ENCODE measurements at places on chromosomes 1 and 21.

- DNase-seq: no peak
- no peaks in the 10 kb centered on the region for H3K36me3 ChIP-seq
- no peaks in the 10 kb centered on the region for H3K27me3 ChIP-seq
- H3K4me1 ChIP-seq: no peaks in the 10 kb centered on the region
- H3K27ac ChIP-seq: no peak overlapping the region
- no peak overlapping the region for H3K4me3 ChIP-seq
Measured at GRCh38 chr1:170273291-170274130, 127.8 kb downstream of the NTMT2 start.

DNA sequence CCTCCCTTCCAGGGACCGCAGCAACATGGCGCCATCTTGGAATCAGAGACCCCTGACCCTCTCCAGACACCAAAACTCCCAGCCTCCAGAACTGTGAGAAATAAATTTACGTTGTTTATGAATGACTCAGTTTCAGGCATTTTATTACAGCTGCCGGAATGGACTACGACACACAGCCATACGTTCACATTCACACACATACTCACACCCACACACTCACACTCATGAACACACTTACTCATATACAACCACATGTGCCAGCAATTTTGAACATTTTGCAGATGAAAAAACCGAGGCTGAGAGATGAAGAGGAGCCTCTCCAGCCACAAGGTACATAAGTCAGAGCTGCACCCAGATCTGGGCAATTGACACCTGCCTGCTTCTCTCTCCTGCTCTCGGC lies 151.0 kb upstream of the RAB4A start:
- H3K4me3 ChIP-seq: no peak overlapping the region
- no peaks in the 10 kb centered on the region for H3K36me3 ChIP-seq
- H3K27me3 ChIP-seq: no peaks in the 10 kb centered on the region
- no peak for DNase-seq
- no peak overlapping the region for H3K27ac ChIP-seq

- H3K27me3 ChIP-seq: no peaks in the 10 kb centered on the region
- no peak overlapping the region for H3K27ac ChIP-seq
- H3K36me3 ChIP-seq: no peaks in the 10 kb centered on the region
Measured at GRCh38 chr1:184078564-184079249, 27.2 kb downstream of the TSEN15 start.

- H3K27ac ChIP-seq: no peak overlapping the region
- no peaks in the 10 kb centered on the region for H3K36me3 ChIP-seq
- no peak overlapping the region for H3K4me3 ChIP-seq
- H3K27me3 ChIP-seq: no peaks in the 10 kb centered on the region
Measured at GRCh38 chr21:37562920-37563640, 196.5 kb downstream of the DYRK1A start.

DNA sequence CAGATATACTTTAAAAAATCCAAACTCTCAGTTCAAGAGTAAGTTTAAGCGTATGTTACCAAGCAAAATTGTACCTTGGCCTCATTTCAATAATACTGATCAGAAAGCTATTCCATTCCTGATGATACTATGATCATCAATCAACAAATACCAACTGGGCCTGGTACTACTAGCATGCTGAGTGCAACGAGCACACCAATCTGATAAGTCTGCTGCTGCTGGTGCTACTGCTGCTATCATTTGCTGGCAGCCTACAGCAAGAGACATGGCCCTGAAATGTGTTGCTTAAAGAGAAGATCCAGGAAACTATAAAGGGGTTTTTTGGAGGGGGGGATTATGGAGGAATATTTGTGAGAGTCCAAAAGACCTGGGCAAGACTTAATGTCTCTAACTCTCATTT lies 39.7 kb downstream of the NME7 start:
- H3K36me3 ChIP-seq: no peaks in the 10 kb centered on the region
- no peak for DNase-seq
- H3K27ac ChIP-seq: no peak overlapping the region

DNA sequence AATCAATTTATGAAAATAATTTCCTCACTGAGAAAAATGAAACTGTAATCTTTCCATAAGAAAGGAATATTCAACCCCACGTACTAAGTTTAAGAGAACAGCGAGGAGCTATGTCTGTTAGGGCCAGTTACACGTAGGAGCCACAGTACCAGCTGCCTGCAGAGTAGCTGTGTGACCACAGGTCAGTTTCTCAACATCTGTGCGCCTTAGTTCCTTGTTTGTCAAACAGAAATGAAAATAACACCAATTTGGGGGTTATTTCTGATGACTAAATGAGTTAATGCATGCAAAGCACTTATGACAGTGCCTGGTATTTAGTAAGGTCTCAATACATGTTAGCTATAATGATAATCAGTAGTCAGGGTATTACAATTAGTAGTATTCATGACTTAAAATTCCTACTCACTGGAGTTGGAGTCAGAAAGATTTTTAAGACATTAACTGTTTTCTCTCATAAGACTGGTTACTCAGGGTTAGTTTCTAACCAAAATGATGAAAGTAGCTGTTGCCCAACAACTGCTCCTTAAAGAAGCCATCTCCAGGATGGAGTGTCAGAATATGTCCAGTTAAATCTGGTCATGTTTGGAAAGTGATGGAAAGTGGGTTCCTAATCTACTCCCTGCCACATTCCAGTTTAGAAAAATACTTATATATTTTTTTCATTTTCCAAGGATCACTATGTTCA lies 85.8 kb upstream of the ZNF648 start:
- no peak overlapping the region for H3K4me3 ChIP-seq
- H3K36me3 ChIP-seq: no peaks in the 10 kb centered on the region
- no peak overlapping the region for H3K27ac ChIP-seq
- H3K4me1 ChIP-seq: peaks cover 3% of the 10 kb centered on the region

- DNase-seq: no peak
- no peaks in the 10 kb centered on the region for H3K36me3 ChIP-seq
- peaks cover 14% of the 10 kb centered on the region for H3K4me1 ChIP-seq
- no peak overlapping the region for H3K27ac ChIP-seq
- no peaks in the 10 kb centered on the region for H3K27me3 ChIP-seq
Measured at GRCh38 chr1:162150112-162150511, 80.6 kb downstream of the NOS1AP start.

GRCh38 chr1:51644533-51645197 lies 27.8 kb downstream of the OSBPL9 start:
- H3K27me3 ChIP-seq: no peaks in the 10 kb centered on the region
- no peak for DNase-seq
- peaks cover 3% of the 10 kb centered on the region for H3K4me1 ChIP-seq
- no peak overlapping the region for H3K4me3 ChIP-seq

DNA sequence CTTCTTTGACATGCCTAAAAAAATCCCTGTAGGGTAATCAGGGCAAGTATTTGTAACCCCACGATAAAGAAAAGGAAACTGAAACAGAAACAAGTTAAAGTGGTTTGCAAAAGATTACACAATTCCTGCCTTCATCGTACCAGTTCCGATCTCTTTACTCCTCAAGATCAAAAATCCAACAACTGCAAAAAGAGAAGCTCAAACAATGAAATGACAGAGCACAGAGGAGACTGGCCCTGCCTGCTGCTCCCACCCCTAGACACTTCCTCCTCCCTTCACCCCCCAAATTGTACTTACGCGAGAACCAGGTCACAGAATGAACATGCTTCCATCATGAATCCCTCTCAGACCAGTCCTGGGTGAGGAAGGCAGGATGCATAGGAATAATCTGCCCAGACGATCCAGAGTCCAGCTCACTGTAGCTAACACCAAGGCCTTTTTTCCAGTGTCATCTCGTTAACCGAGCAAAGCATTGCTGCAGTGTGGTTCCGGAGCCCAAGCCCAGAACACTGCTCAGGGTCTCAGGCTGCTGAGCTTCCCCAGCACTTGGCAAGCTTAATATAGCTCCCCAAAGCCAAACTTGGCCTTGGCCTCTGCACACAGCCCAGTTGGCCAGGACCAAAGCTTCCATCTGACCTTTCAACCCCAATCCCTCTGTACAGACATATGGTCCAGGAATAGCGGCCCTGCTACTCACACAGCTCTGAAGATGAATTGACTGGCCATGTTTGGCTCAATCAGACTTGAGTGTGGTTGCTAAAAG lies 20.3 kb downstream of the RXRG start:
- H3K4me1 ChIP-seq: no peaks in the 10 kb centered on the region
- DNase-seq: no peak
- no peaks in the 10 kb centered on the region for H3K27me3 ChIP-seq
- no peak overlapping the region for H3K27ac ChIP-seq
- no peak overlapping the region for H3K4me3 ChIP-seq

DNA sequence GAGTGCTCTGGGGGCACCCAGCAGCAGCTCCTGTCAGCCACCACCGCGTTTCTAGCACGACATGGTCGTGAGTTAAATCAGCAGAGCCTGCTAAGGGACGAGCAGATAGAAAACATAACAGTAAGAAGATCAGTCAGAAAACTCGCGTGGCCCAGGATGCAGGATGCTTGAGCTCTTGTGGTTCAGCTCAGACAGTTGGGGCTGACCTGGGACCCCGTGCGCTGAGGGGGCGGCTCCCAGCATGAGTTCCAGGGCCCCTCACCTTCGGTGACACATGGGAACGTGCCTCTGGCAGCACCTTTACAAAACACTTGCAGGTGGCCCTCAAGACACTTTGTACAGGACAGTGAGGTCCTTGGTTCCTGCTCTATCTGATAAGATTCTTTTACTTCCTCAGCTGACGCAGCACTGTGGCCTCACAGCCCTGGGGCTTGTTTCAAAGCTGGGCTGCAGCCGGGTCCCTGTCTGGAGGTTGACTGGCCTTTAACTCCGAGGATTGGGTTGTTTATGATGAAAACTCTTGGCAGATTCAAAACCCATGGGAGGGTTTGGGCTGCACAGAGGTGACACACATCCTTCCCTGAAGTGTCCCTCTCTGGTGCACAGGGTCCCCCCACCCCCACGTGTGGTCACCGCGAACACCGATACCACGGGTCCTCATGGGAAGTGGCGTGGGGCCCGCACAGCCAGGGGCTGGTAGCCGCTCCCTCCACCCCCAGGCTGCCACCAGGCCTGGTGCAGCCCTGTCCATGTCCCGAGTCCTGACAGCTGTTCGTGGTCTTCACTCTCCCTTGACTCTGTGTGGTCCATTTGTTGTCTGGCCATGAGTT lies 65.3 kb upstream of the COL6A1 start:
- H3K36me3 ChIP-seq: no peaks in the 10 kb centered on the region
- DNase-seq: no peak
- no peaks in the 10 kb centered on the region for H3K27me3 ChIP-seq
- H3K4me1 ChIP-seq: no peaks in the 10 kb centered on the region
- no peak overlapping the region for H3K27ac ChIP-seq
- no peak overlapping the region for H3K4me3 ChIP-seq

- no peaks in the 10 kb centered on the region for H3K27me3 ChIP-seq
- no peaks in the 10 kb centered on the region for H3K36me3 ChIP-seq
- DNase-seq: no peak
- no peaks in the 10 kb centered on the region for H3K4me1 ChIP-seq
- H3K27ac ChIP-seq: no peak overlapping the region
- no peak overlapping the region for H3K4me3 ChIP-seq
Measured at GRCh38 chr1:186790101-186790500, 38.6 kb upstream of the PLA2G4A start.

DNA sequence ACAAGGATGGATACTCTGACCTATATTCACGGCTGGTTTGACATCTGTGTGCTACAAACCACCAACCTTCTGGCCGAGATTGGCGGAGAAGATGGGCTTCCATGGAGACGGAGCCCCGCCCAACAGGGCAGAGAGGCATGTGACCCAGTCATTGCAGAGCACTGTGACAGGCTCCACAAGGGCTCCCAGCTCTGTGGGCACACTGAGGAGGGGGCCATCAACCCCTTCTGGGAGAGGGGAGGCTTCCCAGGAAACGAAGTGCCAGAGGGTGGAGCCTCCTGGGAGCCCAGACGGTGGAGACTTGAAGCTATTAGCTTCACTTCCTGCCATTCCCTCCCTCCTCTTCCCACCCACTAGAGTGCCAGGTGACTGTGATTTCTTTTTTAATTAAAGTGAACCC lies 71.6 kb upstream of the IFFO2 start:
- DNase-seq: no peak
- no peak overlapping the region for H3K4me3 ChIP-seq
- no peaks in the 10 kb centered on the region for H3K27me3 ChIP-seq
- no peaks in the 10 kb centered on the region for H3K36me3 ChIP-seq
- no peak overlapping the region for H3K27ac ChIP-seq
- peaks cover 2% of the 10 kb centered on the region for H3K4me1 ChIP-seq

- no peaks in the 10 kb centered on the region for H3K27me3 ChIP-seq
- no peak overlapping the region for H3K27ac ChIP-seq
- no peak overlapping the region for H3K4me3 ChIP-seq
- H3K36me3 ChIP-seq: no peaks in the 10 kb centered on the region
Measured at GRCh38 chr1:26626994-26627393, 68.8 kb upstream of the ARID1A start.

- no peak overlapping the region for H3K4me3 ChIP-seq
- H3K27me3 ChIP-seq: no peaks in the 10 kb centered on the region
- H3K27ac ChIP-seq: no peak overlapping the region
- DNase-seq: no peak
- H3K4me1 ChIP-seq: no peaks in the 10 kb centered on the region
- H3K36me3 ChIP-seq: no peaks in the 10 kb centered on the region
Measured at GRCh38 chr21:19461481-19462205, 1058.1 kb upstream of the TMPRSS15 start.

GRCh38 chr1:32373996-32374592 lies 11.8 kb downstream of the TSSK3 start:
- peaks cover 31% of the 10 kb centered on the region for H3K36me3 ChIP-seq

DNA sequence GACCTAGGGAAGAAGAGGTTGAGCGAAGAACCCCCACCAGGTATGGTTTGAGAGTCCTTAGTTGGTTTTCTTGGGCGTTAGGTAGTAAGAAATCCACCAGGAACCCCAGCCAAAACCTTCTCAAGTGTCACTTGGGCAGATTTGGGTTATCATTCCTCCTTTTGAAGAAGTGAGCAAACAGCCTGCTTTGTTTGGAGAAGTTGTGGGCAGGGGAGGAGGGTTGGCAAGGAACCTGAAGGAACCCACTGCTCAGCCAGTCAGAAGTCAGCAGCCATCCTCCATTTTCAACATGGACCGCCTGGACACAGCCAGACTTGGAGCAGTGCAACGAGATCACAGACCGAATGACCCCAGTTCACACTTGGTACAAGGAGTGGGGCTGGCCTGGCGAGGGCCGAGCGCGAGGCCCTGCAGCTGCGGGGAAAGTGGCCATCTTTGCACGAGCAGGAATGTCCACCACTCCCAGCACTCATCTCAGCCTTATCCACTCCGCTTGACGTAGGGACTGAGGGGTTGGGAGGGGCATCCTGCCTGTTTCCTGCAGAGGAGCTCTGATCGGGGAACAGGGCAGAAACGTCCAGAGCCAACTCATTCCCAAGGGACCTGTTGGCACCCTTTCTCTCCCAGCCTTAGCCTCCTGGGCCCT lies 7.2 kb downstream of the ADPRS start:
- no peaks in the 10 kb centered on the region for H3K27me3 ChIP-seq
- DNase-seq: no peak
- peaks cover 37% of the 10 kb centered on the region for H3K36me3 ChIP-seq
- H3K4me1 ChIP-seq: peaks cover 3% of the 10 kb centered on the region

DNA sequence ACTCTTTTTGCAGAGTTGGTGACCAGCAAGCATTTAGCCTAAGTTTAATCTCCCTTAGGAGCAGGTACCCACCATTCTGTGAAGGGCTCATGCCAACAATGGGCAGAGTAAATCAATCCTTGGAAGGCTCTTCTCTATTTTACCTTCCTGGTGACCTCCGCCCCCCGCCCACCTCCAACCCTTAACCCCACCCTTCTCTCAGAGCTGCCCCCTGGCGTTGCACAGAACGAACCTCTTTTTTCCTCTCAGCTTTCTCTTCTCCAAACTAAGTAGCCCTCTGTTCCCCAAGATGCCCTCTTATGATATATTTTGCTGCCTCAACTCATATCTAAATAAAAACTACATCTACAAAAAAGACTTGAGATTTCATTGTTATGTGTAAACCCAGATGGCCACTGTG lies 186.8 kb downstream of the SEC16B start:
- H3K36me3 ChIP-seq: no peaks in the 10 kb centered on the region
- H3K27me3 ChIP-seq: no peaks in the 10 kb centered on the region
- no peak overlapping the region for H3K4me3 ChIP-seq

Data from iPS DF 6.9 (cell line).